ENCODE measurements at places on chromosomes 5 and 9.

- no peak for DNase-seq
Measured at GRCh38 chr5:95760273-95761191, 29.4 kb downstream of the RHOBTB3 start.

DNA sequence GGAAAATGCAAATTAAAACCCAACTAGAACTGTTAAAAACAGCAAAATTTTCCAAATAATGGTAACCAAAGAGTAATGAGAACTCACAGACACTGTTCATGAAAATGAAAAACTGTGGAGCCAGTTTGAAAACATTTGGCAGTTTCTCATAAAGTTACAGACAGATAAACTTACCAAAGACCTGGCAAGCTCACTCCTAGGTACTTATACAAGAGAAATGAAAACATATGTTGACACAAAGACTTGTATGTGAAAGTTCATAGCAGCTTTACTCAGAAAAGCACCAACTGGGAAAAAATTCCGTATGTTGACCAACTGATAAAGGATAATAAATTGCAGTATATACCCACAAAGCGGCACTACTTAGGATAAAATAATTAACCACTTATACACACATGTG lies 10.3 kb downstream of the ZNF782 start:
- no peak for DNase-seq

- no peak for DNase-seq
Measured at GRCh38 chr9:129037767-129038098, 1.3 kb downstream of the MIGA2 start.

DNA sequence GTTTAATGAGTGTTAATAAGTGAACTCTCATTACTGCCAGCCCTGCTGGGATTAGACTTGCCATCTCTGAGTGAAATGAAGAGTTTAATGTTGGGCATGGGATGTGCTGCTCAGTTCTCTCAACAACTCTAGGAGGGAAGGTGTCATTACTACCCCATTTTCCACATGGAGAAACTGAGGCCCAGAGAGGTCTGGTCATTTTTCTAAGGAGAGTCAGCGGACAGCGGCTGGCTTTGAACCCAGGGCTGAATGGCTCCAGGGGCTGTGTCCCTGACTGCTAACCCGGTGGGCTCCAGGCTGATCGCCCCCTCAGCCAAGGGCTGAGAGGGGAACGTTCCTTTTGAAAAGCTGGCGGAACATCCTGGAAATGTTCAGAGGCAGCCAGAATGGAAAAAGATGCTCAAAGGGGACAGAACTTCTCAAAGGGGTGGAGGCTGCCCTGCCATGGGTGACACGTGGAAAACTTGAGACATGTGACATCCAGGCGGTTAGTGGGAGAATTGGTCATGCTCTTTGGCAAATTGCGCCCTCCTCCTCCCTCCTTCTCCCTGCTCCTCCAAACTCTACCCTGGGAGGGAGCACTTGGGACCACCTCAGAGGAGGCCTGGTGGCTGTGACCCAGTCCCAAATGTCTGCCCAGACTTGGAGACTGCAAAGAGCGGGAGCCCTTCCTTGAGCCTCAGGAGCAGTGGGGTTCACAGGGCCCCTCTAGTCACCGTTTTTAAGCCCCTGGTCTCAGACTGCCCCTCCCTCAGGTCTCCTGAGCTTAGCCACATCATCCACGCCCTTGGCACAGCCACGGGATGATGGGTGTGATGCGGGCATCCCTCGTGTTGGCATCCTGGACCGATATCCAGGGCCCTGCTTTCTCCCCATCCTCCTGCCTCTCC lies 28.7 kb downstream of the DNM1 start:
- no peak for DNase-seq

- no peak for DNase-seq
Measured at GRCh38 chr9:4850603-4851310, 58.0 kb downstream of the RCL1 start.

GRCh38 chr9:129126749-129127618 lies 15.8 kb downstream of the PTPA start:
- no peak for DNase-seq

- no peak for DNase-seq
Measured at GRCh38 chr5:2920312-2920711, 168.8 kb upstream of the IRX2 start.
